ENCODE measurements at places on chromosomes 2 and 18.
A peak's percentile ranks its signal among the peaks of the same experiment; 100 is the strongest.

DNA sequence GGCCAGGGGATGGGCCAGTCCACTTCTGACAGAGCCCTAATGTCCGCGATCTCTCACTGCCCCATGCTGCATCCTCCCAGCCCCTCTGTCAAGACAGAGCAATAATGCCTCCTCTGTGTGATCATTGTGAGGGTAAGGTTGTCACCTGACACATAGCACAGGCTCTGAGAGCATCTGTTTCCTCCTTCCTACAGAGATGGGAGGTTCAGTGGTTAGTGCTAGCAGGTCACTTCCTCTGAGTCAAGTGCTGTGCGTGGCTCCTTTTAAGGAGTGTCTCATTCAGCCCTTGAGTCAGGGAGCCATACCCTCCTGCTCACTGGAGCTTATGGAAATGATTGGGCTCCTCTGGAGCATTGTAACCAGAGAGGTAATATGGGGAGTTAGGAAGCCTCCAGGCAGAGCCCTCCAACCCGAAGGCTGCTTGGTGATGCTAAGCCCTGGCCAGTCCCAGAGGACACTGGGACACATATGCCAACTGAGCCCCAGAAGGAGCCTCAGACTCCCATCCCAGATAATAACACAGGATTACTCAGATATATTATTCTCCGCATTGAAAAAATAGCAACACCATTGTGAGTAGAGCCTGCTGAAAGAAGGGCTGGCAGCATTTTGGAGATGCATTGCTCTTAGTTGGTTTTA lies 189.0 kb downstream of the GALNT1 start:
- no peak for DNase-seq

DNA sequence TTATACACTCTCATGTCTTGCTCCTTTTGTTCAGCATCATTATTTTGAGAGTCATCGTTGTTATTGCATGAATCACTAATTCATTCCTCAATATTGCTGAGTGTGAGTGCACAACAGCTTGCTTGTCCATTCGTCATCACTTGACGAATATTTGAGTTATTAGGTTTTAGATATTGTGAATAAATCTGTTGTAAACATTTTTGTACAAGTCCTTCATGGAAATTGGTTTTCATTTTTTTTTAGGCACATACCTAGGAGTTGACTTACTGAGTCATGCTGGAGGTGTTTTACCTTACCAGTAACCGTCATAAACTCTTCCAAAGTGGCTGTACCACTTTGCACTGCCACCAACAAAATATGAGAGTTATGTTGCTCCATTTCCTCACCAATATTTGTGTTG lies 84.2 kb upstream of the NCK2 start:
- DNase-seq = no peak

GRCh38 chr2:165567273-165567672 lies 97.8 kb downstream of the CSRNP3 start:
- peak; percentile 94 for DNase-seq

- no peak for DNase-seq
Observed at GRCh38 chr2:106085181-106085940, 108.7 kb downstream of the UXS1 start.

- DNase-seq = no peak
Observed at GRCh38 chr2:129205176-129205575, 774.3 kb upstream of the RAB6C start.

DNA sequence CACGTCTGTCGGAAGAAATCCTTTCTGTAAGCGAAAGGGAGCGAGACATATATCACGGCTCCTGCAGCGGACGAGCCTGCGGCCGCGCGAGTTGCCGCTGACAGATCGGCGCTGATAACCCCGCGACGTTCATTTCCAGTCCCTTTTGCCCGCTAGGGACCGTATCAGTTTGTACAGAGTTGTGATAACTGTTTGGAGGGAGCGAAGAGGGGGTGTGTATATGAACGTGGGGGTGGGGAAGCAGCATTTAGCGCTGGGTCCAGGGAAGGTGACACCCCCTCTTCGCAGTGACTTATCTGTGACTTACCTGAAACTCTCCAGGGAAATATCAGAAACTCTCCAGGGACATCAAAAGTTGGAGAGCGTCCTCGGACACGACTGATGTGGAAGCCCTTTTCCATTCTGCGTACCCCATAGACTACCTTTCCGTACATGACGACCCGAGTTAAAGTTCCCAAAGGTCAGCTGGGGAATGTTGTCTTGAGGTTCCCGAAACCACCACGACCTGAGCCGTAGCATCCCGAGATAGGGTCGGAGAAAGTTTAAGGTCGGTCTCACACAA lies 948 bp upstream of the GATA6 start:
- peak; percentile 16 for DNase-seq

- DNase-seq = no peak
Observed at GRCh38 chr2:135052997-135053474, 944 bp downstream of the RAB3GAP1 start.

DNA sequence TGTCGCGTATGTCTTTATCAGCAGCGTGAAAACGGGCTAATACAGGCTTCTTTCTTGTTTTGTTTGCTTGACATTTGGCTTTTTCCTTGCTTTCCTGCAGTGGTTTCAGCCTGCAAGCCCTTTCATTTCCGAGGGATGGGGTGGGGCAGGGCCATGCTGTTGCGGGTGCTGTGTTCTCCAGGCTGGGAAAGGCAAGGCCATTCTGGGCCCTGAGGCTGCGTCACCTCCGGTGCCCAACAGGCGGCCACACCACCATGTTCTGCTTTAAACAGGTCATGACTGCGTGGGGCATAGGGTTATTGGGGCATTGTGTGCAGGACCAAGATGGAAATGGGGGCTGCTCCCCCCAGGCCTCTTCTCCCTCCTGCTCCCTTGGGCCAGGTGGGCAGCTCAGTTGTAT lies 38.6 kb upstream of the PLB1 start:
- no peak for DNase-seq

DNA sequence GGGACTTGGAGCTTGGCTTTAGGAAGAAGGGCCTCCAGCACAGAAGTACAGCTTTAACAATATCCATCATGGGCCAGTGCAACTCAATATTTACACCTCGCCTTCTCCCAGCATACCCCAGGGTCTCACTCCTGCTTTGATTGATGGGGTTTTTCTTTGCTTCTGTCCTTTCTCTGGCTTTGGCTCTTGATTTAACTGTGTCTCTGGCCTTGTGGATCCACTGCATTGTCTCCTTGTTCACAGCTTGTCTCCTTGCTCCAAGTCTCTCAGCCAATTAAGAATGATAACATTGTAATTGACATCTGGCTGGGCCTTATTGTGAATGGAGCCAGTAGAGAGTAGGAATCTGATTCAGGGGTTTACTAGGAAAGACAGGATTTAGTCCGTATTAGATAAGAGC lies 1019.5 kb downstream of the TMEM182 start:
- no peak for DNase-seq

GRCh38 chr2:95346231-95346737 lies 49.1 kb downstream of the KCNIP3 start:
- no peak for DNase-seq

Data from NCI-H748 treated with DMSO at 0.1 percent for 48 hours (cell line).